ENCODE measurements at places on chromosomes 12 and 14. TPM values are rescaled to one million over a fixed set of nuclear protein-coding genes. Genes with fewer than 3 reads are reported as not detected.

GRCh38 chr14:64475585-64476273, 10.4 kb downstream of the AKAP5 start:
- no peak for DNase-seq

- no peak for DNase-seq
Observed at GRCh38 chr12:51549637-51550036, 41.4 kb upstream of the SCN8A start.

GRCh38 chr12:56629459-56630179, 507 bp downstream of the BAZ2A start:
- peak; percentile 39 for DNase-seq

CCDC60 gene
- 0.68 TPM for total RNA-seq

KCNA1 gene
- 0.32 TPM for total RNA-seq

MANSC4 gene
- total RNA-seq, result not detected

KRT77 gene
- not detected for total RNA-seq

All from transverse colon (tissue), 4 donors.